ENCODE measurements at places on chromosomes 12 and 14.

DNA sequence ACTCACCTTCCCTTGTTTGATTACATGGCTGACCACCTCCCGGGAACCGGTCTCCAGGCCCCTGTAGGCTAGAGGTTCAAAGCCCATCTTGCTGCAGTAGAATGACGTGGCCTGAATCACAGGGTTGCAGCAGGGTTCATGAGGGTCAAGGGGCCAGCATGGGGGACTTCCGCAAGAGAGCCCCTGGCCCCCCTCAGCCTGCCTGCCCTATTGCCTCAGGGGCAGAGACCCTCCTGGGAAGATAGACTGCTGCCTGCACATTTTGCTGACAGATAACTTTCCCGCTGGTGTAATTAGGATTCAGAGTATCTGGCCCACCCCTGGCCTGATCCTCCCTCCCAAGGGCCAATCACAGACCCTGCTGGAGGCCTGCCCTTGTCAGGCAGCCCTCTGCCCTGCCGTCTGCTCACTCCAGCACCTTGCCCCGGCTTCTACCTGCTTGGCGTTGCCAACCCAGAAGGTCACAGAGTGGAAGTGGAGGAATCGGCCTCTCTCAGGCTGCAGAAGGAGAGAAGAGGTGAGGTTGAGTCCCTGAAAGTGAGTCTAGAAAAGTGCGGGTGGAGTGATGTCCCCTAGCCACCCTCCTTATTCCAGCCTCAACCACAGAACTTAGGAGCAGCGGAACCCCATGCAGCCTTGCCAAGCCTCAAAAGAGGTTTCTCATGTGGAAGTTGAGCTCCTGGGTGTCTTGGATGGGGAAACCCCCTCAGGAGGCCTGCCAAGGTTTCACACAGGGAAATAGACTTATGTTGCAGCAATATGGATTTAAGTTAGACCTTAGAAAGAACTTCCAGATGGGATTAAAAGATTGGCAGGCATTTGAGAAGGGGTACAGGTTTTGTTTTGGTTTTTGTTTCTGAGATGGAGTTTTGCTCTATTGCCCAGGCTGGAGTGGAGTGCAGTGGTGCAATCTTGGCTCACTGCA lies 1.1 kb downstream of the HPD start:
- DNase-seq, result no peak

- DNase-seq, result no peak
Observed at GRCh38 chr12:71780237-71780822, 25.7 kb downstream of the RAB21 start.

GRCh38 chr14:62280366-62280765 lies 518.1 kb downstream of the SNAPC1 start:
- DNase-seq, result no peak

- peak; percentile 31 for DNase-seq
Observed at GRCh38 chr14:37985826-37986470, 221.8 kb upstream of the SSTR1 start.

- no peak for DNase-seq
Observed at GRCh38 chr14:99037777-99038430, 234.1 kb downstream of the BCL11B start.

- DNase-seq, result no peak
Observed at GRCh38 chr14:104348741-104349140, 210.4 kb downstream of the KIF26A start.

DNA sequence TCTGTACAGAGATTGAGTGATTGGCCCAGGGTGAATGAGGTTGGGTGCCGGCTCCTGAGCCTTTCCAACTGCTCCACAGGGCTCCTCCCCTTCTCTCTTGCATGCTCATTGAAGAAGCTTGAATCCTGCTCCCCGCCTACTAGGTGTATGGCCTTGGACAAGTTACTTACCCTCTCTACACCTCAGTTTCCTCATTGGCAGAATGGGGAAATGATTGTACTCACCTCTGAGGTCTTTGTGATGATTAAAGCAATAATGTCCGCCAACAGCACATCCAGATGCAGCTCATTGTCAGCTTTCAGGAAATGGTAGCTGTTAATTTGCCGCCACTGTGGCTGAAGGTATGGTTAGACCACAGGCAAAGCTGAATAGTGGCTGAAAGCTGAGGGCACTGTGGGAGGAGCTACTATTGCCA lies 174.1 kb downstream of the CRADD start:
- DNase-seq, result no peak

DNA sequence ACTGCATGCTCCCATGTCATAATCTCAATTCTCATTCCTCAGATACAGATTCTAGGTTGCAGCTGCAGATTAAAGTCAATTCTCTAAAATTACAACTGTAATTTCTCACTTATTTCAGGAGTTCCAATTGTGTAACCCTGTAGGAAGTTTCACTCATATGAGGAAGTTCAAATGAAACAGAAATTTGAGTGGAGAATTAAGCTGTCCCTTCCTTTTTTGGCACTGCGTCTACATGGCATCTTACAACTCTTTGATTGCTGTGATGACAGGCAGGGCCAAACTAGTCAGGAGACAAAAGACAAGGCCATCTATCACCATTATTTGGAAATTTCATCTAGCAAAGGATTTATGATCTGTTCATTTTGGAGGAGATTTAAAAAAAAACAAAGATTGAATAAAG lies 13.3 kb upstream of the GRIP1 start:
- no peak for DNase-seq
